Transverse colon (tissue), 4 donors: ENCODE measurements at places on chromosomes 11 and 22.

DNA sequence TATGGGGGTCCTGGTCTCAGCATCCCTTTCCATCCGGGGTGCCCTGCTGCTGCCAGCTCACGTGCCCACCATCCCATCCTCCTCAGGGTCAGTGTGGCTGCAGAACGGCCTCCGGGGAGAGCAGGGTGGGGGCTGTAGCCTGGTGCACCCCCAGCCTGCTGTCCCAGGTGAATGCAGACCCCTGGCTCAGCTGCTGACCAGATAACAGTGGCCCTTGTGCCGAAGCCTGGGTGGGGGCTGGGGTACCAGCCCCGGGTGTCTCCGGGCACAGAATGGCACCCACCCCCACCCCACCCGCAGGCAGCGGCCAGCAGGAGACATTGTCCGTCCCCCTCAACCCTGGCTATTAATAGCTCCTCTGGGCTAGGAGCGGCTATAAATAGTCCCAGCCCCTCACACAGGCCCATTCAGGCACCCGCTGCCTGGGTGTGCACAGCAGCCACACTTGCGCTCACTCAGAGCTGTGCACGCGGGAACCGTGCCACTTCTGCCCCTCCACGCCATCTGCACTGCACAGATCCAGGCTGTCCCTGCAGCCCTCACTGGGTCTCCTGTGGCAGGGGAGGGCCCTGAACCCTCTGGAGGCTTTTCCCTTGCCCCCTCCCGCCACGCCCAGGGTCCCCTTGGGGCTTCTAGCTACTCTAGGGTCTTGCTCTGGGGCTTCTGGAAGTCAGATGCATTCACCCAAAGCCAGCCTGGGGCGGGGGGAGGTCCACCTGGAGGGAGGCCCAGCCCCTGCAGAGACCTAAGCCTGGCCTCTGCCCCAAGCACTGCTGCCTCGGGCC lies 18.7 kb downstream of the CRELD2 start:
- no peak for DNase-seq

DNA sequence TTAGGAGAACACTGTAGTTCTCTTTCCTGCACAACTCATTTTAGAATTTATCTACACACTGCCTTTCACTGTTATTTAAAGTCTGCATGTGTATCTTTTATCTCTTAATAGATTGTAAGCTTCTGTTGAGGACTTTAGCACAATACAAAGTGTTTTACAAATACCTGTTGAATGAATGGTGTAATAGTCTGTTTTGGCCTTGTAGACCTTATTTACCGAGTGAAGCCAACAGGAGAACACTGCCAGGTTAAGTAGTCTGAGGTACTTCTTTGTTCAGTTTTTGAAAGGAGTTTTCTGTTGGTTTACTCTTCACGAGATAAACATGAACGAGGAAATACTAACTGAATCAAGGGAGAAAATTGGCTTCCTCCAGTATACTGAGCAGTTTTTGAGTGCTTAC lies 31.0 kb downstream of the SIK2 start:
- DNase-seq, result no peak

- no peak for DNase-seq
Observed at GRCh38 chr11:110479108-110480101, 49.7 kb downstream of the FDX1 start.

DNA sequence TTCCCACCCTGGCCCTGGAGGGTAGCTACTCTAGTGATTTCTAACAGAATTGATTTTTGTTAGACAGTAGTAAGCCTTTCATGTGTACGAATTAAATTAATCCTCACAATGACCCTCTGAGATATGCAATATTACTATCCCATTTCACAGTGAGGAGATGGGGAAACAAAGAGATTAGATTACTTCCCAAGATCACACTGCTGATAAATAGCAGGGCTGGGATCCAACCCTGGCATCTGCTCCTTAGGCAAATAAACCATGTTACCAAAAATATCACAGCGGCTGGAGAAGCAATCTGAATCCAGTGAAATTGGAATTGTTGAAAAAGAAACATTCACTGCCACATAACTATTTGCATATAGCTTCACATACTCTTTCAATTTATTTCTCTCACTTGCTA lies 12.8 kb upstream of the CAVIN3 start:
- DNase-seq, result no peak

- no peak for DNase-seq
Observed at GRCh38 chr11:34275486-34275885, 82.3 kb downstream of the ABTB2 start.

DNA sequence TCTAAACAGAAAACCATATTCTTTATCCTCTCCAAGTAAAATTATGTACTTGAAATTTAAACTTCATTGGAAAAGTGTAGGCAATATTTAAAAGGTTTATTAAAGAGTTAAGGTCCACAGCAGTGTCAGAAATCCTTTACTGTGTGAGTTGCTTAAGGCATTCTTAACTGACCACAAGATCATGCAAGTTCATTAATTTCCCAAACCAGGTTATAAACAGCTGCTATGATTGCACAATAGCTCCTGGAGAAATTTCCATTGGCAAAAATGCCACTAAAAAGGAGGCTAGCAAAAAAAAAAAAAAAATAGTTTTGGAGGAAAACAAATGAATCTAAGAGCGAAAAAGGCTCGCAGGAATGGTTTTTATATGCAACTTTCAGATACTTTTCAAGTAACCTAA lies 106.2 kb downstream of the ETS1 start:
- no peak for DNase-seq

GRCh38 chr11:117875382-117876058 lies 938 bp downstream of the FXYD6 start:
- DNase-seq, result no peak

DNA sequence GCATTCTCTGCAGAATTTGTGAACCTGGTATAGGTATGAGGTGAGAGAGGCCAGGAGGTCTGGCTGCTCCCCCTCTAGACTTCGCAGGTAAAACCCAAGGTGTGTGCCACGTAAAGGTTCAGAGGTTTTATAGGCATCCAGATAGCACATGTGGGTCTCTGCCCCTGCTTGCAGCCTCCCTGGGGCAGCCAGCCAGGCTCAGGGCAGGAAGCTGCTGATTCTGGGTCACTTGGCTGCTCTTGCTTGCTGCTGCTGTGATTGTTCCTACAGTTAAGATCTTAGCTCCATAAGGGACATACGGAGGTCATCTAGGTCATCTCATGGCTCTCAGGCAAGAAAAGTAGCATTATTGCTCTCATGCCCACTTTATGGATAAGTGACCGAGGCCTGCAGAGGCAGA lies 30.2 kb downstream of the ZBTB16 start:
- no peak for DNase-seq

GRCh38 chr22:22375576-22376351 lies 131.2 kb downstream of the VPREB1 start:
- DNase-seq, result peak; percentile 39

DNA sequence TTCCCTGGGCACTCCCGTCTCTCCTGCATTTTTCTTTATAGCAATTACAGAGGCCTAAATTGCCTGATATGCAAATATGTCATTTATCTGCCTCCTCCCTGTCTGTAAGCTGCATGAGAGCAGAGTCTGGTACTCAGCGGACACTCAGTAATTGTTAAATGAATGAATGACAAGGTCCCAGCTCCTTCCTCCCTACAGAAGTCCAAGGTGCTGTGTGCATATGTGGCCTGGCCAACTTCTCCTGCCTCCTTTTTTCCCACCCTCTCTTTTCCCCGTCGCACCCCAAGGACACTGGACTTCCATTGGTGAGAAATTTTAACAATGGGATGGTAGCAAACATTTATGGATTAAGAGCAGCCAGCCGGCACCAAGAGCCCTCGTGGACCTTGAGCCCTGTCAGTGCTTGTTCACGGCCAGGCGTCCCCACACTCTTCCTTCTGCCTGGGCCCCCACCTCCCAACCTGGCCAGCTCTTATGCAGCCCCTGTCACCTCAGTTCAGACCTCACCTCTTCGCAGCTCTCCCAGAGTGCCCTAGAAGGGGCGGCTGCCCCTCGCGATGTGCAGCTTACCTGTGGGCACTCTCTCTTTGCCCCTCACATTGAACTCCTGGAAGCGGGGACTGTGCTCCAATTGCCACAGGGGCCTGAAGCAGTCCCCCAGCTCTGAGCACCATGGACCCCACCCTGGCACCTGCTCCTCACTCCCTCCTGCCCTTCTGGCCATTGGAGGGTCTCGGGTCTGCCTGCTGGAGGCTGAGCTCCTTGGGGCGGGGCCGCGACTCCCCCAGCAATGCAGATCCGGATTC lies 1.5 kb downstream of the TMPRSS6 start:
- no peak for DNase-seq

DNA sequence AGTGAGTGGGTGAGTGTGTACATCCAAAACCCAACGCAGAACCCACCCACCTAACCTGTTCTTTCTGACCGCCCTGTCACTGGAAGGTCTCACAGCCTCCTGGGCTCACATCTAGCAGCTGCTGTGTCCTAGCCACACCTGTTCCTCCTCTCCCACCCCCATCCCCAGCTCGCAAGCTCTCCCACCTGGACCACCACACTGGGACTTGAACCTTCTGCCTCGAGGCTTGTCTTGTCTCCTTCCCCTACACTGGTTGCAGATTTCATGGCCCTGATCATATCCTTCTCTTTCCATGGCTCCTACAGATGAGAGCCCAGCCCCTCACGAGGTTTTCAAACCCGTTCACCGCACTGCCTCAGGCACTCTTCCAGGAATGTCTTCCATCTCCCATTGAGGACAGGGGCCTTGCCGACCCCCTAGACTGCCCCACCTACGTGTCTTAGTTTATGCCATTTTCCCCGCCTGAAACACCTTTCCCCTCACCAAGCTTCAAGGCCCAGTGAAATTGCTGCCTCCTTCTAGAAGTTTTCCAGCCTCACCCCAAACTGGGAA lies 6.7 kb downstream of the IFITM10 start:
- DNase-seq, result no peak

DNA sequence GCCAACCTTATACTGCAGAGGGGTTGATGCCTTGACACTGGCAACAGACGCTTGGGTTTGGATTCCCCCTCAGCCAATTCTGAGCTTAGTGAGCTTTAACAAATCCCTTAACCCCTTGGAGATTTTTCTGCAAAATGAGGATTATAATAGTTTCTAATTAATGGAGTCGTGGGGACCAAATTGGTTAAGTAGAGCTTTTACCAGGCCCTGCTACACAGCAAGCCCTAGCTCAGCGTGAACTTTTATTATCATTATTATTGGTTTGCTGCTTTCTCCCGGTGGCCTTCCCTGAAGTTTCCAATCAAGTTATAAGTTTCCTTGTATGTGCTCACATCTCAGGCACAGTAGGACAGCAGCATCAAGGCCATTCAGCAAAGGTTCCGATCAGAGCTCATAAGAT lies 156.6 kb upstream of the GUCY1A2 start:
- no peak for DNase-seq

DNA sequence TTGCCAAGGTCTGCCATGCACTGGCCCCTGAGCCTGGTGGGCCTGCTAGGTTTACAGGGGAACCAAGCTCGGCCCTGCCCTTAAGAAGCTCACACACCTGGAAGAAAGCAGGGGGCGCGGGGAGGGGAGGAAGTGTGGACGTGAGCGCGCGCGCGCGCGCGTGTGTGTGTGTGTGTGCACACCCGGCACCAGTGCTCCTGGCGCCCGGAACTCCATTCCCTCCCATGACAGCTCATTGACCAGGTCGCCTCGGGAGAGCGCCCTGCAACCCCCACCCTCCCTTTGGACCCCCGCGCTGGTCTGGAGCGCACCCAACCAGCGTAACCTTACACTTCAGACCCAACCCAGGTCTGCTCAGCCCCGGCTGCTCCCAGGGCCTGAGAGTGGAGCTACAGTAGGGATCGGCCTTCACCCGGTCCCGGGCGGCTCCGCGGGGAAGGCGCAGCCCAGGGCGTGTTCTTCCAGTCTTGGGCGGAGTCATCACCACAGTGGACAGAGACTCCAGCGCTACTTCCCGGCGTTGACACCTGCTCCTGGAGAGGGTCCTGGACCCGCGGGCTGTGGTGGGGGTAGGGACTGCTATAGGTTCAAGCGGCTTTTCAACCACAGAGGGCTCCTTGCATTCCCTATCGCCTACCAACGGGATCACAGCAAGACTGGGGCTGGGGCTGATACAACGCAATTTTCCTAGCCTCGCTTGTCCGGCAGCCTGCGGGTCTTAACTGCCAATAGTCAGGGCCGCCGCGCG lies 1.5 kb downstream of the GALNT18 start:
- DNase-seq, result peak; percentile 73

GRCh38 chr11:18802381-18803257 lies 11.0 kb upstream of the PTPN5 start:
- DNase-seq, result peak; percentile 32

DNA sequence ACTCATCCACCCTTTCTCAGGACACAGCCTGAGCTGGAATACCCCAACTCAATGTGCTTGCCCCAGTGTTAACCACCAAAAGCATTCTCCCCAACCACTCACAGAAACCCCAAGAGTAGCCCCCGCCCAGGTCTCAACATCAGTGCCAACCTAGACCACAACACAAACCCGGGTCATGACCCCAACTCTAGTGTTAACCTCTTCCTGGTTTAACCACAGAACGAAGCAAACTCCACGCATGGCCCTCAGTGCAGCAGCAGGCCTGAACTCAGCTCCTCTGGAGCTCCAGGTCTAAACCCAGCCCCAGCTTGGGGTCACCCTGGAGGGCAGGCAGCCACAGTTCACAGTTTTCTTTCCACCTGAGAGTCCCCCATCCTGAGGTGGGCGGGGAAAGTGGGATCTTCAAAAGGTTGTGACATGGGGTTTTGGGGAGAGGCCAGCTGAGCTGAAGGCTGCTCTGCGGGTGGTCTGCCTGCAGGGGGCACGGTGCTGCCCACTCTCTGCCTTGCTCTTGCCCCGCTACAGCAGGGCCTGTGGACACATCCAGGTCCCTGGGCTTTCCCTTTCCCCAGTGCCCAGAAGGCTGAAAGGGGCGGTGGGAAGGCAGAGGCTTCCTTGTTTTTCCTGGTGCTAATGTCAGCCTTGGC lies 37.9 kb downstream of the NECTIN1 start:
- DNase-seq, result no peak

DNA sequence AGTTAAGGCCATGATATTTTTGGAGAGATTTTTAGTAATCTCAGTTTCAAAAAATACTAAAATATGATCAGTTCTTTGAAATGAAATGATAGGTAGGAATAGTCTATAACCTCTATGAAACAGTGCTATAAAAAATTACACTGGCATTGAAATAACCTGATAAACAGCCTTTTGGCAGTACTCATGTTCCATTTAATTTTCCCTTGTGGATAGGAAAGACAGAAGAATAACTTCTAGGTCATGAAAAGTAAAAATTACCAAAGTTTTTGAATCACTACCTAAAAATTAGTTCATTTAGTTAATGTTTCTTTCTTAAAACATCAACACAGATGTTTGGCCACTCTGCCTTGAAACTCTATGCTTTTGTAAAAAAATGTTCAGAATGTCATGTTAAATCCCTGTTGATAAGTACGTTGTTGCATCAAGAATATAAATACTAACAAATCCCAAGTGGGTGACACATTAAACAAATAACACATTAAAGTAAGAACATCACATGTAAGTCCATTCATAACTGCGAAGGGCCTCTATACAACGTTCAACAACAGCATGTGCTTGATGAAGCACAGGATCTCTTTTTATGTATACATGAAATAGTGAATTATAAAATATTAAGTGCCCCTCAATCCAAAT lies 290.2 kb downstream of the SWAP70 start:
- DNase-seq, result no peak

- DNase-seq, result no peak
Observed at GRCh38 chr22:37410174-37411055, 16.9 kb downstream of the ELFN2 start.
